ENCODE measurements at places on chromosomes 13 and 19.

GRCh38 chr19:48817585-48818124 is 6.8 kb upstream of the BCAT2 start:
- no peak for DNase-seq

GRCh38 chr13:47518530-47518929 is 482.5 kb downstream of the SUCLA2 start:
- DNase-seq = no peak

DNA sequence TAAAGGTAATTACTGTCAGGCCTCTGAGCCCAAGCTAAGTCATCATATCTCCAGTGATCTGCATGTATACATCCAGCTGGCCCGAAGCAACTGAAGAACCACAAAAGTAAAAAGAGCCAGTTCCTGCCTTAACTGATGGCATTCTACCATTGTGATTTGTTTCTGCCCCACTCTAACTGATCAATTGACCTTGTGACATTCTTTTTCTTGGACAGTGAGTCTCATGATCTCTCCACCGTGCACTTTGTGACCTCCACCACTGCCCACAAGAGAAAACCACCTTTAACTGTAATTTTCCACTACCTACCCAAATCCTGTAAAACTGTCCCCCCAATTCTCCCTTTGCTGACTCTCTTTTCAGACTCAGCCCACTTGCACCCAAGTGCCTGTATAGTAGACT is 17.2 kb upstream of the CXCL17 start:
- no peak for DNase-seq

GRCh38 chr13:97434397-97435201 is 630 bp downstream of the RAP2A start:
- DNase-seq = peak; percentile 37
